ENCODE measurements at places on chromosomes 5 and 9.

DNA sequence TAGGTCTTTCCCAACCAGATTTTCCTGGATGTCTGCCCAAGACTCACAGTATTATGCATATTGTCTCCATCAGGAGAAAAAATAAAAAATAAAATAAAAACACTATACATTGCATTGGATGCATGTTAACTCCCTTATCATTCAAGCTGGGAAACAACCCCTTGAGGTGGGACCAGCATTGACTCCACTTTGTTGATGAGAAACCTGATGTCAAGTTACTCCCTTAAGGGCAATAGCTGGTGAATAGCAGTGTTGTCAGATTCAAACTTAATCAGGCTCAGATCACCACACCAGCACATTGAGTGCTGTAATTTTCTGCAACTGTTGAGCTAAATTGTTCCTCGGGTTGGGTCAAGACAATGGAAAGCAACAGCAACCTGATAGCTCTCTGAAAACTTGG is 264.0 kb upstream of the TRIM32 start:
- no peak for DNase-seq

- peak; percentile 45 for DNase-seq
Measured at GRCh38 chr5:159316519-159317383, 13.5 kb downstream of the IL12B start.

- no peak for DNase-seq
Measured at GRCh38 chr5:150464554-150465012, 15.0 kb upstream of the RPS14 start.

DNA sequence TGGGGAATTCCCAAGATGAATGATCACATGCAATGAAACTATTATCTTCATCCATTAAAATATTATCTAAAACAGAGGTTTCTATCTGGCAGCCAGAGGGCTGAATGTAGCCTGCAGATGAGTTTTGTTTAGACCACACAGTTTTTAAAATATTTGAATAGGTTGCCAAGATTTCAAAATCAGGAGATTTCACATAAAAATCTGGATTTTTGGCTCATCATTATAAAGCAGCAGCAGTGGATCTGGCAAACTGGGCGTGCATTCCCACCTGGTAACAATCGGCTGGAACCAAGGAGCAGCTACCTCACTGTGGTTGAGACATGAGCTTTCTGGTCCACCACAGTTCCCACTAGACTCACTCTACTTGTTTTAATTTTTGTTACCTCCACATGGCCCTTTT is 155.1 kb downstream of the BNC2 start:
- DNase-seq: no peak

DNA sequence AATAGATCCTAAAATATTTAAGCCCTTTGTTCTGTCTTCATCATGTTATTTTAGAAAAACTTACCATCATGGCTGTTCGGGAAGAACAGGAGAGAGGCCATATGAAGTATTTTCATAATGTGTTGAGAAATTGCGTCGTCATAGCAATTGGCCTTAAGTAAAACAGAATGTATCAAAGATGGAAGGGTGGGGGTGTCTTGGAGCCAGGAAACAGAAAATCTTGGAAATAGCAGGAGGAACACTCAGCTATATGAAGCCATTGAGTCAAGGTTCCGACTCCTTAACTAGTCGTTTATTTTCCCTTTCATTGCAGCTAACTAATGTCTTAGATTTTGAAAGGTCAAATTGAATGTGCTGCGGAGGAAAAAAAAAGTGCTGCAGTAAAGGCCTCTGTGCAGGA is 1.3 kb downstream of the SPTAN1 start:
- DNase-seq: no peak

- no peak for DNase-seq
Measured at GRCh38 chr5:95671826-95672225, 11.0 kb downstream of the SPATA9 start.

DNA sequence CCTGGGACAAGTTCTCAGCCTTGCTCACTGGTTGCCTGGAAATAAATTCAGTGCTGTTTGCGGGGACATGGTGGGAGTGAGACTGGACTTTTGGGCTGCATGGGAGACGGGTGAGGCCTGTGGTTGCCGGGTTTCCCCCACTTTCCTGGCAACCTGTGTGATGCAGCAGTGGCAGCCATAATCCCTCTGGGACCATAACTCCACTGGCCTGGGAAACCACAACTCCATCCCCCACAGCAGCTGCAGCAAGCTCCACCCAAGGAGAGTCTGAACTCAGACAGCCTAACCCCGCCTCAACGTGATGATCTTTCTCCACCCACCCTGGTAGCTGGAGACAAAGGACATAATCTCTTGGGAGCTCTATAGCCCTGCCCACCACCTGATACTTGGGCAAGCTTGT is 349.9 kb downstream of the PIK3R1 start:
- no peak for DNase-seq

DNA sequence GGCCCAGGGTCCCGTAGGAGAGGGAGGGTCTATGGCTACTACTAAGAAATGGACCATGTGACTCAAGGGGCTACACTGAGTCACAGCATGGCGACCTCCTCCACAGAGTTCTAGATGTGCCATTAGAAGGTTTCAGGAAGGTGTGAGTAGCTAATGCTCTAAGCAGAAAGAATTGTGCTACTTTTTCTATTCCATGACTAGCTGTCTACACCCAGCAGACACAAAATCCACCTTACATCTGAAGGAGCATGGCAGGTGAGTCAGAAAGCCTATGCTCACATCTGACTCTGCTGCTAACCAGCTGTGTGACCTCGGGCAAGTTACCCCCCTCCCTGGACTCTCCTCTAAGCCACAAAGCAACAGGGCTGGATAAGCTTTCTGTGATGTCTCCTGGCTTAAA is 14.4 kb upstream of the MEIKIN start:
- no peak for DNase-seq

GRCh38 chr5:149493316-149493715 is 57.9 kb downstream of the CSNK1A1 start:
- no peak for DNase-seq

DNA sequence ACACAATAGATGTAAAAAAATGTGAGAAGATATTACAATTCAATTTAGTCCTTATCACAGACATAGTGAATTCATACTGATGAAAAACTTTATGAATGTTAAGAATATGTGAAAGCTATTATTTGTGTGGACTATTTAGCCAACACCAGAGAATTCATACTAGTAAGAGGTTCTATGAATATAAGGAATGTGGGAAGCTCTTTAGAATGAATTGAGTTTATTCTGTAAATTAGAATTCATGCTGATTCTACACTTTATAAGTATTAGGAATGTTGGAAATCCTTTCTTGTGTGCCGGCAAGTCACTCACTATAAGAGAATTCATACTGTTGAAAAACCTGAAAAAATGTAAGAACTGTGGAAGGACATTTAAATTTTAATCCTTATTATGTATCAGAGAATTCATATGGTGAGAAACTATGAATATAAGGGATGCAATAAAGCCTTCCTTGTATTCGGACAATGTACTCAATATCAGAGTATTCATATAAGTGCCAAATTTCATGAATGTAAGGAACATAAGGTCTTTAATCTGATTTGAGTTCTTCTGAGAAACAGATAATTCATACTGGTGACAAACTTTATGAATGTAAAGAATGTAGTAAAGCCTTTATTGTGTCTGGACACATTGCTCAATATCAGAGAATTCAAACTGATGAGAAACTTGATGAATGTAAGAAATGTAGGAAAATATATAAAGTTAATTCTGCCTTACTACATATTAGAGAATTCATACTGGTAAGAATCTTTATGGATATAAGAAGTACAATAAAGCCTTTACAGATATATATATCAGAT is 21.6 kb upstream of the PCDHA1 start:
- no peak for DNase-seq

DNA sequence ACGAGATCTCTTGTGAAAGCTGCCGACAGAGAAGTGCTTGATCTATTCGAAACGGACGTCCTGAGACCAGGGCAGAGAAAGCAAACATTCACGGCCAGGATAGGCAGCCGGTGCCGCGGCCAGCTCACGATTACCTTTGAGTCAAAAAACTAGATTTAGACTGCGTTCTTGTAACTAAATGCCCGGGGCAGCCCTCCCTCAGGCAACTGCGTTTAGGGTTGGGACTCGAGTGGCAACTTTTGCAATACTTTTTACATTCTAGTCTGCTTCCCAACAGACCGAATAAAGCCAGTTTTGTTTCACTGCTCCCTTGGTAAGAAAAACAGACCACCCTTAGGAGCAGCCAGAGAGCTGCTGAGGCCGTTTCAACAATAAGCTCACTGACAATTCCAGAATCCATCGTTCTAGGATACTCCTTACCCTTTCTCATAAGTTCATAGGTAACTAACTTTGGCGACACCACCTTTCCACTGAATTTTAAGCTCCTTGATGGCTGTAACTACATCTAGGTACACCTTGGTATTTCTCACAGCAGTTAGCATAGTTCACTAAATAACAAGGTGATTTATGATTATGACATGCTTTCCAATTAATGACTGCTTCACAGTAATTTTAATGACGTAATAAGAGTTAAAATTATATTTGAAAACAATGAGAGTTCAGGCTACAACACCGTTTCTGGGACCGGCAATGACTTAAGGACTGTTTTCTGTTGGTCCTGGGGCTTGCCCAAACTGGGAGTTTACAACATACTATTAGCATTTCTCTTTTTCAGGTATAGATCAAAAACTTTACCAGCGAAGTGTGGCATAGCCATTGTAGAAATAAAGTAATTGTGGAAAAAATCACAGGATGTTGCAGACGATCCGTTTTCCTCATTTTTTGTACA is 899 bp upstream of the RAPGEF6 start:
- DNase-seq: no peak

DNA sequence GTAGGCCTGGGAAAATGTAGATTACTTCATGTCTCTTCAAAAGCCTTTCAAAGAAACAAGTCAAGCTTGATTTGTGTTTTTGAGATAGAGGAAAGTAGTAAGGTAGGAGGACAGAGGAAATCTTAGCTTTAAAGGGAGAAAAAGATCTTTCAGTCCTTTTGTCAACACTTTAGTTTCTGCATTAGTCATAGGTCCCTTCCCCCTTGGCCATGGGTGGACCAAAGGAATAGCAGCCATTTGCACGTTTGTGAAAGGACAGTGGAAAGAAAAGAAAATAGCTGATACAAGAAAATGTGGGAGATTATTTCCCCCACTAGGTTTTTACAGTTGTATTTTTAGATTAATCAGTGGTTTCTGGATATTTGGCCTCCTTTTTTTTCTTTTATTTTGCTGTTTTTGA is 121.9 kb upstream of the GRHPR start:
- DNase-seq: no peak

DNA sequence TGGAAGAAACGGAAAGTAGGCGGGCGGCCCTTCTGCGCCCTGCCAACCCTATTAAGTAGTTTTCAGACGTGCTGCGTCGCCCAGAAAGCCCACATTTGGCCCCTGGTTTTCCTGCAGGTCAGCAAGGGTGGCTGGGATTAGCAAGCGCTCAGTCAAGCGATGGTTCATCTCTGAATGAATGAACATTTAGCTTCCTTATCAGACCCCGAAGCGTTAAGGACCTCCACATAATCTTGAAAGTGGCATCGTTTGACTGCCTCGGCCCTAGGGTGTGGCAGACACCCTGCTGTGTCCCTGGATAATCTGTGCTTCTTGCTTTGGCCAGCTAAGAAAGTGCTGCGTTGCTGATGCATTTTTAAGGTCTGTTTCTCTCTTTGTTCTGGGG is 684 bp downstream of the TOR1B start:
- DNase-seq: no peak

GRCh38 chr9:91086657-91087461 is 274.9 kb downstream of the AUH start:
- DNase-seq: no peak

DNA sequence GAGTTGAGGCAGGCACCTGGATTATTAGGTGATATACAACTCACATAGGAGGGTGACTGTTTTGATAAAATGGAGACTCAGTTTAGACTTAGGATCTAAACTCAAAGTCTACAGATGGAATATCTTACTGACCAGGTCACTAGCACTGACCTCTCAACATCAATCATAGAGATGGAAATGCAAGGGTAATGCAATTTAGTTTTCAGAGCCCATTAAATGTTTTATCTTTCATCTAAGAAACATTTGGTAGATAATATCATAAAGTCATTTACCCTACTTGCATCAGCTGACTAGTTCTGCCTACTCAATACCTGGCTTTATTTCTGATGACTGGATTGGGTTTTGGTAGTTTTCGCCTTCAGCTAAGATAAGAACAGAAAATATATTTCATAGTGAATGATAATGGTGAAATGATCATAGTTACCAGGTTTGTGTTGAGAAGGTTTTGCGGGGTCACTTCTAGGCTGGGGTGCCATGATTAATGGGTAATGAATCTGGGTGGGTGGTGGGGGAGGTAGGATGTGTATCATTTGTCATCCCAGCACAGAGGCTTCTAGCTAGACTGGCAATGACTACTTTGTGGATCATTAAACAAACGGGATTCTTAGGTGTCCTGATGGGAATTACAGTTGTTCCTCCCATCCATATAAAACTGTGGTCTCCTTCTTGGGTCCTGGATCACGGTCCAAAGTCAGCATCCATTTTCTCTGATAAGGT is 173.4 kb downstream of the PPP2R2B start:
- no peak for DNase-seq

- DNase-seq: no peak
Measured at GRCh38 chr5:178419651-178420050, 170.5 kb downstream of the COL23A1 start.

GRCh38 chr9:123544007-123544827 is 188.2 kb downstream of the CRB2 start:
- DNase-seq: peak; percentile 41

- DNase-seq: no peak
Measured at GRCh38 chr9:8030095-8030494, 230.5 kb upstream of the DMAC1 start.

GRCh38 chr9:13446938-13447842 is 167.7 kb upstream of the MPDZ start:
- DNase-seq: no peak

DNA sequence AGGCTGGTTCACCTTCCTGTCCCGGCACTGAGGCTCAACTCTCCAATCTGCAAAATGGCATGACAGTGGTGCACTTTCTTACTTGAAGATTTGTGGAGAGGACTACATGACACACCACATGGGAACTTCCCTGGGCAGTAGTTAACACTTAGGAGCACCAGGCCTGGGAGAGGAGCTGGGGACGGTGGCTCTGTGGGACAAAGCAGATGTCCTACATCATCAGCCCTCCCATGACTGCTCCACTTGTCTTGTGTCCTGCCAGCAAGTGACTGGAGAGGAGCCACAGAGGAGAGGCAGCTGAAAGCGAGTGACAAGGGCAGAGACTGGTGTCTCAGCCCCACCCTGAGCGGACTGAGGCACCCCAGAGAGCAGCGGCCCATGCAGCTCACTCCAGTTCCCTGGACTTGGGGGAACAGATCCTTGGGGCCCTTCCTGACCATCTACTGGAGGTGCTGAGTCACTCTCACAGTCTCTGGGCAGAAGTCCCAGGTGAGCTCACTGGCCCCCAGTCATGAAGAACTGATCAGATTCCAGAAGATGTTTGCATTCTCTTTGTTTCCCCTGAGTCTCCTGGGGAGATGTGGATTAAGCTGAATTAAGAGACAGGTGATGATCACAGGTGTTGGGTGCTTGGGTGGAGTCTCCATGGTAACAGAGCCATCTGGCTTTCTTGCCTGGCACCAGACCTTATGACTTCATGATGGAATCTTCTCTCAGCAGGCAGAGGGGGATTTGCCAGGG is 13.2 kb upstream of the SLC25A48 start:
- no peak for DNase-seq

GRCh38 chr5:133867341-133867740 is 101.1 kb downstream of the C5orf15 start:
- no peak for DNase-seq

- no peak for DNase-seq
Measured at GRCh38 chr5:140040358-140040757, 2.7 kb downstream of the NRG2 start.

Measured in bone marrow (tissue), 2 donors.